ENCODE measurements at places on chromosomes 5 and 9.

DNA sequence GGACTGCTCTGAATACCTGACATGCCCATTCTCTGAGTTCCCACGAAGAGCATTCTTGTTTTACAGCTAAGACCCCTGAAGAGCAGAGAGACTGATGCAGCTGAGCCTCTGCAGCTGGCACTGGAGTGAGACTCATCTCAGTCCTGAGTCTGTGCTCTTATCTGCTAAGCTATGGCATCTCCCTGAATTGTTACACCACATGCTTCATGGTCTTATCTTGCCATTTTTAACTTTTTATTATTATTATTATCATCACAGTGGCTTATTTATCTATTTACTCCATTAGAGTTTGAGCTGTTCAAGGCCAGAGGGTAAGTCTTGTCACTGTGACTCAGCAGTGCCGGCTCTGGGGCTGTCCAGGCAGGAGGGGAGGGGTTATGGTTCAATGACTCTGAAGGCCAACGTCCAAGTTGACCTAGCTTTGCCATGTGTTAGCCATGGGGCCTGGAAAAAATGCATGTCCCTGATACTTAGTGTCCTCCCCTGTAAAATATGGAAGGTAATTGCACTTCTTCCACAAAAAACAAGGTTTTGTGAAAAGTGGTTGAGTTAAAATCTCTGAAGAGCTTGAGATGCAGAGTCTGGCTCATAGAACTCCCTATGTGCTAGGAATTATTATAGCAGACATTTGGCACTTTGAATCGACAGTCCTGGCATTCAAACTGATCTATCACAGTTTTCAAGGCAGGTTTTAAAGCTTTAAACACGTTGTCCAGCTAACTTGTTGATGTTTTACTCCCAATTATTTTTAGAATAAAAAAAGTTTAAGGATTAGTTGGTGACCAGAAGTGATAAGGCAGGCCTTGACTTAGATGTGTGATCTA, 94.6 kb downstream of the ALDH1A1 start:
- no peak for DNase-seq

DNA sequence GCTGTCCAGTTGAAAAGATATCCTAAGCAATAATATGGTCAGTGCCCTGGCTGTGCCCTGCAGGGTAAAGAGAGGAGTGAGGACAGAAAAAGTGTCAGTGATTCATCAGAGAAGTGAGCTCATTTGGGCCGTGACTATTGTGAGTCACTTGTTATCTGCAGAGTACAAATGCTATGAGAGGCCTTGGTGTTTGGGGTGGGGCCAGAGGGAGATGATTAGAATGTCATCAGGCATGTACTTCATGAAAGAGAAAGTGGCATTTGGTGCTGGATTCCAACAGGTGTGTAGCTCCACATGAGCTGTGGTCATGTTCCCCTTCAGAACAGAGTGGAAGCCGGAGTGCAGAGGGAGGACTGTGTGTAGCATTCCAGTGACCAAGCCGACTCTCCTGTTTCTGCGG, 174.1 kb downstream of the KDM4C start:
- DNase-seq: no peak

GRCh38 chr9:93058355-93059010, at the start of gene SUSD3:
Gene SUSD3, plus strand, starts transcription at chr9:93058701. Its CDS starts 42 bp downstream, at chr9:93058743.
- no peak for DNase-seq

DNA sequence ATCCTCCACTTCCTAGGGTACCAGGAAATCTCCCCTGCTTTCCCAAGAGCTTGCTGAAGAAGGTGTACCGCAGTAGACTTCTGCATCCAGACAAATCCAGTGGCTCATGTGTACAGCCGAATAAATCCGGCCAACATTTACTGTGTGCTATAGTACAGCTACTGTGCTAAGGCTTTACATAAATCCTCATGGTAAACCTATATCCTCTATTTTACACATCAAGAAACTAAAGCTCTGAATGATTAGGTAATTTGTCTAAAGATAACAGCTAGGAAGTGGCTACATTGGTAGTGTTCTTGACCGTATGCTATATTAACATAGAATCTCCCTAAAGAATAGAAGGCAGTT, 511 bp upstream of the WDR41 start:
- no peak for DNase-seq

DNA sequence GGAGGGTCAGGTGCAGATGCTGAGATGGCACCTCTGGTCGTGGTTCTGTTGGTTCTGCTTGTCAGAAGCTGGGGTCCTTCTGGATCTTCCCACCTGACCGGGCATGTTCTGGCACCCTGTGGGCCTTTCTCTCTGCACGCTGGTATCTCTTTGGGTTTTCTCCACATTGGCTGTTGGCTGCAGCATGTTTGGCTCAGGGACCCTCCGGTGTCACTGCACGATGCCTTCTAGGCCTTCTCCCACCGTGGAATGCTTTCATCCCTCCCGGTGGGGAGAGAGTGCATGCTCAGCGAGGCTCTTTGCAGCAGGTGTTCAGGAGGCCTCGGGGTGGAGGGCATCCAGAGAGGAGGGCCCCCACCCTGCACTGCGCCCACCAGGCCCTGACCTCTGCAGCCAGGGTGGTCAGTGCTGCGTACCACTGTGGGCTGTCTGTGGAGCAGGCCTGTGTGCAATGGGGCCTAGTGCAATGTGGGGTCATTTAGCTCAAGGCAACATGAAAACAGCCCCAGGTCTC, 119.4 kb downstream of the WNK2 start:
- DNase-seq: no peak

DNA sequence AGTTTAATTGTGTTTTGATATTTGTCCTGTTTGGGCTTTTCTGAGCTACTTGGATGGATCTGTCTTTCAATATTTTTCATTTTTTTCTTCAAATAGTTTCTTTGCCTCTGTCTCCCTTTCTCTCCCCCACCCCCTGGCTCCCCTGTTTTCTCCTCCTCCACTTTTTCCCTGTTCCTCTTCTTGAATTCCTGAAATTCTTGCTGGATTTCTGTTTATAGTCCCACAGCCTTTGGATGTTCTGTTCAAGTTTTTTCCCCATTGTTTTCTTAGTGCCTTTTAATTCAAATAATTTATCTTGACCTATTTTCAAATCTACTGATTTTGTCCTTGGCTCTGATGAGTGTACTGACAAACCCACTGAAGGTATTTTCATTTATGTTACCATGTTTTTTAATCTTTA, 113.0 kb downstream of the VPS13A start:
- no peak for DNase-seq

DNA sequence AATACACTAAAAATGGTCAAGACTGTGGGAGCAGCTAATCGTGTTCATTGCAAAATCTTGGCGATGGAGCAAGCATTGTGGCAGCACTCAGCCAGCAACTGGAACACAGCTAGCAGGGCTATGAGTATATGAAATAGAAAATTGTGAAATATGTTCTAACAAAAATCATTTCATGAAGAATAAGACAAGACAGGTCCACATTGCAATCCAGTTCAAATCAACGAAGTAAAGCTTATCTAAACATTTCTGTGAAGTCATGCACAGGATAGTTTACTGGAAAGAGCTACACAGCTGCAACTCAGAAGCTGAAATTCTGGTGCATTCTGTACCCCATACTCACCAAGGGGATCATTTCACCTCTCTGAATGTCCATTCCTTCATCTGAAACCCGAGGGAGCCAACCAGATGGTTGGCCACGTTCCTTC, 5.3 kb upstream of the NFIL3 start:
- no peak for DNase-seq

GRCh38 chr9:130325921-130326320, 60.4 kb downstream of the HMCN2 start:
- no peak for DNase-seq

GRCh38 chr9:7237473-7238246, 479.9 kb downstream of the KDM4C start:
- DNase-seq: no peak

- no peak for DNase-seq
These were observed 26.2 kb downstream of the AGTPBP1 start for GRCh38 chr9:85715587-85715986.

- peak; percentile 22 for DNase-seq
These were observed 12.9 kb downstream of the PLPP7 start for GRCh38 chr9:131302244-131303075.

DNA sequence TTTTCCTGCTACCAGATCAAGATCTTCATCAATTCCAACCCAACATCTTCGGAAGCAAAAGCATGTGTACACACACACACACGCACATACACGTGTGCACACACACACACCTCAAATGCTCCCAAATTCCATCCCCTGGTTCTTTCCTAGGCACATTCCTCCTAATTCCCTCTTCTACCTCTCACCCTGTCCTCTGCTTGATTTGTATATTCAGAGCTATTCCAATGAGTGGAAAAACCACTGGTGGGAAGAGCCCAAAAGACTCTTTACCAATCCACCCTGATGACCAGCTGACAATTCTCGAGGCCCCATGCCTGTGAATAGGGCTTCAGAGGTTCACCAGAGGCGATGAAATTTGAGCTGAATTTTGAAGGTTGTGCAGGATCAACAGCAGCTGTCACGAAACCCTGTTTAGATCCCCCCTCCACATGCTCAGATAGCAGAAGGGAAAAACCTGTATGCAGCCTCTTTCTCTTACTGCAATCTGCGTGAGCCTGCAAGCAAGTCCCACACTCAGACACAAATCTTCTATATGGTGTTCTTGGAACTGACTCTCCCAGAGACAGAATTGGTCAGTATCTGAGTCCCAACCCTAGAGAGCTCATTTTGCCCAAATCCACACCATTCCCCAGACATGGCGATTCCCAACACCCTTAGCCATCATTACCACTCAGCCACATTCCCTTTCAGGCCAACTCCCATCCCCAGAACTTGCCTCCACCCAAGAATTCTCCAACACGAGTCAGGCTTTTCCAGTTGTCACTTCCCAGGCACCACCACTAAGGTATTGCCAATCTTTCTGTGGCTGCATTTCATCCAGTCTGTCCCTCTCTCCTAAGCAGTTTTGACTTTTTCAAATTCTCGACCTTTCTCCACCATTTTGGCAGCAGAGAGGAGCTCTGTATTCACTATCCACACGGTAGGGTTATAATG, 4.3 kb upstream of the TRIO start:
- DNase-seq: no peak

GRCh38 chr5:85670417-85670816, 947.3 kb upstream of the COX7C start:
- no peak for DNase-seq

GRCh38 chr9:113585085-113585442, 121.5 kb downstream of the RGS3 start:
- no peak for DNase-seq

Measured in NCI-H1092 (cell line).